ENCODE measurements at places on chromosomes 16 and 17.

GRCh38 chr17:65271296-65271695, 134.1 kb downstream of the RGS9 start:
- DNase-seq = no peak

GRCh38 chr16:15592324-15592723, 50.6 kb downstream of the MARF1 start:
- peak; percentile 22 for DNase-seq

- peak; percentile 30 for DNase-seq
Observed at GRCh38 chr16:29744541-29745101, 1.2 kb downstream of the C16orf54 start.

DNA sequence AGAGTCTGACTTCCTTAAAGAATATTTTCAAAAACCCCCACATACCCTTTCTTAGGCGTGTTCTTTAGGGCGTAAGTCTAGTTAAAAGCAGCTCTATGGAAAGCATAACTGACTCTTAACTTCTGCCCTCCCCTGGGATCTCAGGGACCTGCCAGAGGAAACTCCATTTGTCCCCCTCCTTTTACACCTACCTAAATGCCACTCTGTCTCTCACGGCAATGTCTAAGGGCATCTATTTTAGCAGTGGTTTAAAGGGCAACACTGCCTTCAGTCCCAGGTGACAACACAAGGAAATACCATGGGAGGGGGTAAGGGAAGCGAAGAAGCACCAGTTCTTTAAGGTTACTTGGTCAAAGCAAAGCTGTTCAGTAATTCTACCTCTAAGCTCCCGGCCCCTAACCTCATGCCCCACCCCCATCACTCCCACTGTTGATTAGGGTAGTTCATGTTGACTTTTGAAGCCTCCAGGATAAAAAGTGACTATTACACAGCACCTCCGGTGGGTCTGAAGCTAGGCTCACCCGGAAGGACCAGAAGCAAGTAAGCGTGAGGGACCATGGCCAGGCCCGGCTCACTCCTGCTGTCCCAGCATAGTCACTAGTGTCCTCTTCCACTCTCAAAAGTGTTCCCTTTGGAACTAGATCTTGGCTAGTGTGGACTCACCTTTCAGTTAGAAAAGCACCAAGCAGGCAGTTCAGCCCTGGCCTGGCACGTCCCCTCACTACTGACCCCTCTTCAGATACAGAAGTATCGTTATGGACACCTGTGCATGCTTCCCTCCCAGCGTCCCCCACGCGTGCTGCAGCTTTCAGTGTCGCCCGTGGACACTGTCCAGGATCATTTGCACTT, 47.1 kb downstream of the CYTH1 start:
- no peak for DNase-seq

GRCh38 chr17:67256075-67256732, 11.2 kb upstream of the HELZ start:
- no peak for DNase-seq

- no peak for DNase-seq
Observed at GRCh38 chr17:27376637-27377547, 79.4 kb upstream of the KSR1 start.

DNA sequence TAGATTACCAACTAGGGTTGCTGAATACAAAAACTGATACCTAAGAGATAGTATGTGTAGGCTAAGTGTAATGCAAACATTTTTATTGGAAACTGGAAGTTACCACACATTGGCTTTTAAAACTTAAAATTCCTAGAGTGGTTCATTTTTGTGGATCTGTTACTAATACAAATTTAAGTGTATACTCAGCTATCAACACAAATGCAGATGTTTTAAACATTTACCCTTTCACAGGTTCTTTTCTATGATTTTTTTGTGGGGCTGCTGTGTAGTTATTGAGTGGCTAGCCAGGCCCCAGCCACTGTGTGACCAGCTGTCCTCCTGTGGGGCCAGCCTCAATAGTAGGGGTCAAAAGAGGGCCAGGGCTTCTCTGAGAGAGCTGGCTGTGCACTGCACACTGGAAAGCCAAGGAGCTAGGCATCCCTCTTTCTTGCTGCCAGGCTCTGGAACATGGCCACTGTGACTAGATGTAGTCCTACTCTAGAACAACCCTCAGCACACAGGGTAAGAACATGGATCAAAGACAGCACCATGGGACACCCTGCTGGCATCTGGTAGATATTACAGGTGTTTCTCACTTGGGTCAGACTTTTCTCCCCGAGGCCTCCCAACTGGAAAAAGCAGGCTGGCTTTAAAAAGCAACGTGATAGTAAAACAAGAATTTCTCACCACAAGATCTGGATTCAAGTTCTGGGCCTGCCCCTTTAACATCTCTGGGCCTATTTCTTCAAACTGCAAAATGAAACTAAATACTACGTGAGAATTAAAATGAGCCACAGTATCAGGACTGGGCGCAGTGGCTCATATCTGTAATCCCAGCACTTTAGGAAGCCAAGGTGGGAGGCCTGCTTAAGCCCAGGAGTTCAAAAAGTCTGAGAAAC, 7.3 kb upstream of the VEZF1 start:
- DNase-seq = peak; percentile 74

GRCh38 chr16:1674306-1674705, 3.8 kb upstream of the JPT2 start:
- no peak for DNase-seq

DNA sequence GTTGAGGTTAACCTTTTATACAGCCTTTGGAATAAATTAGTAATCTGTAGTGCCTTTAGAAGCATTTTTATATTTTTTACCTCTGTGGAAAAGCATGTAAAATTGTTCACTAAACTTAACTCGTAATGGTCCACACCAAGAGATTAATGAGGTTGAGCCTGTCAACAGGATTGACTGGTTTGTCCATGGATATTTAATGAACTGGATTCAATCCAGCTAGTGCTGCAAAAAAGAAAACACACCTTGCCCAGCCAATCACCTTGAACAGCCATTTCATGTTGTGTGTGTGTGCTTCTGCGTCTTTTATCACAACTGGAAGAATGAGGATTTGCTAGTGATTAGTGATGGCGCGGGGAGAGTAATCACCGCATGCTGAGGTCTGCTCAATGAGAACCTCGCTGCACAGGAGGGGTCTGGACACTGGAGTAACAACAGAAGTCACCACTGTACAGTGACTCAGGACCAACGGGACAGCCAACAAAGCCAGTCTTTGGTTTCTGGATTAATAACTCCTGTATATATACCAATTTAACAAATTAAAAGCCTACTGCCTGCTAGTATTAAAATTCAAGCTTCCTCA, 33.7 kb downstream of the LITAFD start:
- no peak for DNase-seq

DNA sequence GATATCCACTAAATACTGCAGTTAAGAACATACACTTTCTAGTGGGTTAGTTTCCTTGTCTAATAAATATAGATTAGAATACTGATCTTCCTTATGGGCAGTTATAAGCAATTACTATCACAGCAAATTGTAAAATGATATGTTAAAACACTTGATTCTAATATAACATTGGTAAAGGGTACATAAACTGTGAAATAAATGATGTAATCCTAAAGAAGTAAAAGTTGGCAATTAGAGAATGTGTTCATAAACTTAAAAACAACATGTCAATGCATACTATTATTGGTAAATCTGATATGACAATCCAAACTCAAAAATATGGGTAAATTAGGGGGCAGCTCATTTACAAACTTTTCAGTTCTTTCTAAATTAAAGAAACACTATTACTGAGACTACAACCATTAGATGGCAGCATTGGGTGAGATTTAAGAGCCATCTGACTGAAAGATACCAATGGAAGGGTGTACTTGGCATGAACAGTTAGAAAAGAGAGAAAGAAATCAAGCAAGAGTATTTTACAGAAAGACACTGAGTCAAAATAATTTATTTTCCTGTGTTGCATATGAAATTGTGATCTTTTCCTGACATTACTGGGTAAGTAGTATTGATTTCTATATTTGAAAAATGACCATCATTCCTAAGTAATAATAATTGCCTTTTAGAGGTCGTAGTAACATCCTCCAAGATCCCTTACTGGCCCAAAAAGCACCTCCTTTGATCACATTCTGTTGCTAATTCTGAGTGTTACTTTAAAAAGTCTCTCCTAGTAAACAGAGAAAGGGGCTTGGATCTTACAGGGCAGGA, 119.6 kb downstream of the SPAG9 start:
- DNase-seq = peak; percentile 83

GRCh38 chr17:48239603-48239995, 132.0 kb downstream of the SNX11 start:
- no peak for DNase-seq

Data from CD4-positive, alpha-beta T cell treated with Interleukin-17A for 1 hour (primary cell).